ENCODE measurements at places on chromosomes 13 and 19.
A peak's percentile ranks its signal among the peaks of the same experiment; 100 is the strongest.

DNA sequence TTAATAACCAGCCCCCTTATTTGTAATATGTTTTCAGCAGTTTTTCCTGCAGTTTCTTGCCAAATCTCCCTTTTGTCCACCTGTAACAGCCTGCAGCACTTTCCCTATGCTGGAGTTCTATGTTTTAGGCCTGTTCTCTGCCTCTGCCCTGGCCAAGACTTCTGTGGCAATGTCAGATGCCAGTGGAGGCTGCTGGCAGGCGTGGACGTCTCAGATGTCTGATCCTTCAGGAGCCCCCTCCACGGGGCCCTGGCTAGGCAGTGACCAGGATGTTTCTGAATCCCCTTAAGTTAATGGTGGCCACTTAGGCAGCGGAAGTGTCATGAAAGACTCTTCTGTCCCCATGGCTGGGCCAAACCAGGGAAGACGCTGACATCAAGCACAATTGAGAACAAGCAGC lies 40.8 kb downstream of the SIPA1L3 start:
- DNase-seq = no peak

DNA sequence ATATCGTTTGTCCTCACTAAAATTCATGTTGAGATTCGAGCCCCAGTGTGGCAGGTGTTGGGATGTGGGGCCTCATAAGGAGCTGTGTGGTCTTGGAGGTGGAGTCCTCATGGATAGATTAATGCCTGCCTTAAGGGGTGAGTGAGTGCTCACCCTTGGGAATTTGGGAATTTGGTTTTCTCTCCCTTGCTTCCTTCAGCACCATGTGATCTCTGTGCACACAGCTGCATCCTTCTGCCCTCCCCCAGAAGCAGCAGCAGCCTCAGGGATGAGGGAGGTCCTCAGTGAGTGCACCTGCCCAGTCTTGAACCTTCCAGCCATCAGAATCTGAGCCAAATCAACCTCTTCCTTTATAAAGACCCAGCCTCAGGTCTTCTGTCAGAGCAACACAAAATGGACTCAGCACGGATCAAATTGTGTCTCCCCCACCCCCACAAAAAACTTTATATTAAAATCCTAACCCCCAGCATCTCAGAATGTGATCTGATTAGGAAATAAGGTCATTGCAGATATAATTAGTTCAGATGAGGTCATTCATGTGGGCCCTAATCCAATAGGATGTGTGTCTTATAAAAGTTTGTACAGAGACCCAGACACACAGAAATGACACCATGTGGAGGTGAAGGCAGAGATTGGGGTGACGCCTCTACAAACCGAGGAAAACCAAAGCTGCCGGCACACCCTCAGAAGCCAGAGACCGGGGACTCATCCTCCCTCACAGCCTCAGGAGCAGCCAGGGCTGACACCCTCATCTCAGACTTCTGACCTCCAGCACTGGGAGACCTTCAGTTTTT lies 12.9 kb downstream of the CYTH2 start:
- no peak for DNase-seq

GRCh38 chr19:11435833-11436313 lies 438 bp downstream of the PRKCSH start:
- DNase-seq = peak; percentile 54

GRCh38 chr13:109879338-109879737 lies 93.0 kb upstream of the IRS2 start:
- DNase-seq = no peak

DNA sequence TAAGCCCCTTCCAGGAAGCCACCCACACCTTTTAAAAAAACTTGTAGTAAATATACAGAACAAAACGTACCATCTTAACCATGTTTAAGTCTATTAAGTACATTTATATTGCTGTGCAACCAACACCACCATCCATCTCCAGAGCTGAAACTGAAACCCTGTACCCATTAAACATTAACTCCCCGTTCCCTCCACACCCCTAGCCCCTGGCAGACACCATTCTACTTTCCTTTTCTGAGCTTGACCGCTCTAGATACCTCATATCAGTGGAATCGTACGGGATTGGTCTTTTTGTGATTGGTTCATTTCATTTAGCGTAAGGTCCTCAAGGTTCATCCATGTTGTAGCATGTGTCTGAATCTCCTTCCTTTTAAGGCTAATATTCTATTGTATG lies 13.0 kb upstream of the SPATA13 start:
- DNase-seq = no peak

DNA sequence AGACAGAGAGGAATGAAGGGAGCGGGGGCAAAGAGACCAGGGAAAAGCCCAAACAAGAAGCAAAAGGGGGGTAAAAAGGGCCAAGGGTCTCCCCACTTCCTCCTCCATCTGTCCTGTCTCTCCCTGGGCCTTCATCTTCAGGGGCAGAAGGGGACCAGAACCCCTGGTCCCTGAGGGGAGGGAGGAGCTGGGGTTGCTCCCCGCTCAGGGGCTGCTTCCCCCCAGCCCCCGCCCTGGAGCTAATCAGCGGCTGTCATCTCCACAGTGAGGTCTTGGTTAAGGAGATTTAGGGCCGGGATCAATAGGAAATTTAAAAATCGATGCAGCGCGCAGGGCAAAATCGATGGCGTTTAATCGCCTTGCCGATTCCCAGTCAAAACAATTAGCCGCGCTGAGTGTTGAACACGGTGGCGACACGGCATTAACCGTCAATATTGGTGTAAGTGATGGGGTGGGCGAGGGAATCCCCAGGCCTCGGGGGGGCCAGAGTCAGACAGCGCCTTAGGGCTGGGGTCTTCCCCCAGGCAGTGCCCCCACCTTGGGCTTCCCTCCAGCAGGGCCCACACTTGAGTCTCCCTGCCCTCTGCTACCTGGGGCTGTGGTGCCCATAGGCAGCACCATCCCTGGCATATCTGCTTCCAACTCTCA lies 29.5 kb upstream of the POU2F2 start:
- no peak for DNase-seq

DNA sequence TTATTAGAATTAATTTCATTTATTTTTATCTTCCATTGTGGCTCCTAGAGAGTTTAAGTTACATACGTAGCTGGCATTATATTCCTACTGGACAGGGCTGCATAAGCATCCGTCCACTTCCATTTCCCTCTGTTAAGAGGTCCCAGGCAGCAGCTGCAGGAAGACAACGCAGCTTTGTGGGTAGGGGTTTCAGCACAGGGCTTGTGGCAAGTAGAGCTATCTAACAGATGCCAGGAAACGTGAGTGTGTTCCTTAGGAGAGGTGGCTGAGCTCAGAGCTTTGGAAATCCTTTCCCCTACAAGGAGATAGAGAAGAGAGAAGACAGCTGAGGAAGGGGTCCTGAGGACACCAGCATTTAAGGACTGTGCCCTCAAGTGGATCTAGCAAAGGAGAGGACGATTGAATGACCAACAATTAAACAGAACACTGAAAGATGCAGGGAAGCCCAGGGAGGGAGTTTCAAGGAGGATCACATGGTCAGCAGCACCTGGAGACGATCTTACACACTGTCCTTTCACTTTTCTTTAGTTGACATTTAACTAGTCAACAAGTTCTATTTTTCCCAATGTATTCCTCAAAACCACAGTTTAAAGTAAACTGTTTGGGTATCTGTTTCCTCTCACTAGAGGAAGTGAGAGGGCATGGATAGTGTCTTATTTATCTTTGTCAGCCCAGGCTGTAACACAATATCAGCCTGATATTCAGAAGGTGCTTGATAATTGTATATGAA lies 2.3 kb upstream of the N4BP2L1 start:
- peak; percentile 67 for DNase-seq

- no peak for DNase-seq
Measured at GRCh38 chr13:51801631-51802099, 2.3 kb downstream of the DHRS12 start.

DNA sequence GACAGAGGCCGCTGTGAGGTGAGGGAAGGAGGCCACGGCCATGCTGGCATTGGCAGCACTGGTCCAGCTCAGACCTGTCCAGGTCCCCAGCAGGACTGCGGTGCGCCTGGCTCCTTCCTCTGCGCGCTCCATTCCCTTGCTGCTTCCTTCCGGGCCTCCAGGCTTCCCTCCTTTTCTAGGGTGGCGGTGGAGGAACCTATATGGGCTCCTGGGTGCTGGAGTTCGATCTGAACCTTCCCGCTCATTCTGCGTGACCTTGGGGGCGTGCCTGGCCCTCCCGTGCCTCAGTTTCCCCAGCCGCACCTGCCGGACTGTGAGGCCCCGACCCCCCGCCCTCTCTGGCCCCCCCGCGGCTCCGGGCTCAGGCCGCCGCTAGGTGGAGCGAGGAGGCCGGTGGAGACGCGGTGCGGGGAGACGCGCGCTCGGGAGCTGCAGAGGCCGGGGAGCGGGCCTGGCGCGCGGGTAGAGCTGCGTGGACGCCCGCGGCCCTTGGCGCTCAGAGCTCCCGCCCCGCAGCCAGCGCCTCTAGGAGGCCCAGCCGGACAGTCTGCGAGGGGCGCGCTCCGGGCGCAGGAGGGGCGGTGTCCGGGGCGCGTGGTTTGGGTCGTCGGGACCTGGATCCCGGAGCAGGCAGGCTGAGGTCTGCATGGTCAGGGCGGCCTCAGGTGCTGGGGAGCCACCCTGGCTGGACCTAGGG lies 29.9 kb downstream of the EFNA2 start:
- DNase-seq = peak; percentile 25

DNA sequence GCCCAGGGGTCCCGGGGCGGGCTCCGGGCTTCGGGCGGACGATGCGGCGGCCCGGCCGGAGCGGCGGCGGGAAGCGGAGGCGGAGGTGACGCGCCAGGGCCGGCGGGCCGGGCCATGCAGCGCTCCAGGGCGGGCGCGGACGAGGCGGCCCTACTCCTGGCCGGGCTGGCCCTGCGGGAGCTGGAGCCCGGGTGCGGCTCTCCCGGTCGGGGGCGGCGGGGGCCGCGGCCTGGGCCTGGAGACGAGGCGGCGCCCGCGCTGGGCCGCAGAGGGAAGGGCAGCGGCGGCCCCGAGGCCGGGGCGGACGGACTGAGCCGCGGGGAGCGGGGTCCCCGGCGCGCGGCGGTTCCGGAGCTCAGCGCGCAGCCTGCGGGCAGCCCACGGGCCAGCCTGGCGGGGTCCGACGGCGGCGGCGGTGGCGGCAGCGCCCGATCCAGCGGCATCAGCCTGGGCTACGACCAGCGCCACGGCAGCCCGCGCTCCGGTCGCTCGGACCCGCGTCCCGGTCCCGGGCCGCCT lies 362 bp downstream of the WTIP start:
- DNase-seq = peak; percentile 63

DNA sequence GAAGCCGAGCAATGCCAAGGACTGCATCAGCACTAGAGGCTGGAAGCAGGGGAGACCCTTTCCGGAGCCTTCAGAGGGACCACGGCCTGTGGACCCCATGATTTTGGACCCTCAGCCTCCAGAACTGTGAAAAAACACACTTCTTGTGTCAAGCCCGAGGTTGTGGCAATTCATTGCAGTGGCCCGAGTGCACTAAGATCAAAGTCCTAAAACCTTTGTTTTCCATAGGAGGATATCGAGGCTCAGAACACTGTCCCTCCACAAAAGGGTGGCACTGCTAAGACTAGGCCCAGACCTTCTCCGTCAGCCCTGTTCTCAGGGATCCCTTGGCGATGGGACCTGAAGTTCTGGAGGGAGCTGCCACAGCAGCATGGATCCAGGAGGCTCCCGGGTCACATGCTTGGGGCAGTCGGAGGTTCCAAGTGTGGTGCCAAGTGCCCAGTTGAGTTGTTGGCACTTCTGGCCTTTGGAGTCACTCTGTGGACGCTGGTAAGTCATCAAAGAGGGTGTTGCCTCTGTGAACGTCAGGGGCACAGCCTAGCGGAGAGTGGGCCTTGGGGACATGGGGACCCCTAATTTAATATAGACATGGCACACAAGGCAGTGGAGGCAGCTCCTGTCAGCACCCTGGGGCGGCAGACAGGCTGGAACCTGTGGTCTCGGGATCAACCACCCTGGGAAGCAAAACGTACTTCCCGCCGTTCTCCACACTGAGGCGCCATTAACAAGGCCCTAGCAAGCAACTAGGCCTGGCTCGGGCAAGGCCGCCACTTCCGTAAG lies 199.2 kb downstream of the COL4A1 start:
- DNase-seq = no peak

DNA sequence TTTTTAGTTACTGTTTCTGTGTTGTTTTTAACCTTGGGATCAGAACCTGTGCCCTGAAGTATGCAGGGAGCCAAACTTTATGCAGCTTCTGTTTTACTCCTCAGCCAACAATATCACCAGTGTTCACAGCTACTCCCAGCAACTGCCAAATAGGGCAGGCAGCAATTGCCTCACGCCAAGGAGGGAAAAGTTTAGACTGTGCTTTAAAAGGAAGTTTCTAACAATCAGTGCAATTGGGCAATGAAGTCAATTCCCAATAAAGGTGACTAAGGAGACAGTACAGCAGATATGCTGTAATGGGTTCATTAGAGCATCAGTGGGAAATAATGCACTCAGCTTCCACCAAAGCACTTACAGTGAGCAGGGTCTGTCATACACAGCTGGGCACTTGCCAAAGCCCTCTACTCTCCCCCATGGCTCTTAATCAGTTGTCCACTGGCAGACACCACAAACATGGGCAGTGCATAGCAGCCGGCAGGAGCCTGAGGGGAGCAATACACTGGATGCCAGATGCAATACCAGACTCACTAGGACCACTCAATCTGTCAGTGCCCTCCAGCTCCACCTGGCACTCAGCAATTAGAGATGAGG lies 19.3 kb downstream of the ENOX1 start:
- DNase-seq = peak; percentile 10

GRCh38 chr19:37718304-37718703 lies 1.3 kb downstream of the ZNF607 start:
- DNase-seq = peak; percentile 6

DNA sequence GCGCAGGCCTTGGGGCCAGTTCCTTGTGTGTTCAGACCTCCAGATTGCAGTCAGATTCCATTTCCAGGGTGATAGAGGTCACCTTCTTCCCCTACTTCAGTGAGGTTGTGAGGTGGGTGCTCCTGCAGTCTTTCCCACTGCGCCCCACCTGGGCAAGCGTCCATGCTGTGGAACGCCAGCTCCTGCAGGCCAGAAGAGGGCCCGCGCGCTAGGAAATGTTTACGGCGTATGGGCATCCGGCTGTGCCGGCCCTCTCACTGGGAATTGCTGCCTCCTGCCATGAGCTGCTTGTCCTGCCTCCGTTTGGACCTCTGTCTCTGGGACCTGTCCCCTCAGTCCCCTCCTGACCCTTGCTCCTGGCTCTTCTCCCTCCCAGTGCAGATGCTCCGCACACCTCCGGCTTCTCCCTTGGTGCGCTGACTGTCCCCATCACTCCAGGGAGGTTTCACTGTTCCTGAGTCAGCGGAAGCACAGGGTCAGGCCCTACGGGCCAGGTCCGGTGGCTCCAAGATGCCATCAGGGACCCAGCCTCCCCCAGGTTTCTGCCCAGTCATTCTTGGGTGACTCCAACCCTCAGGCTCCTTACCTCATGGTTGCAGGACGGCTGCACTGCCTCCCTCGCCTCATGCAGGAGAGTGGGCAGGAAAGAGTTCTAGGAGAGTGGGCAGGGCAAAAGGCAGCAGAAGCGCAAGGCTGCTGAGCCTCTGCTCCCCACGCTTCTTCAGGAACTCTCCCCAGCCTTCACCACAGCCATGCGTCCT lies 56.6 kb downstream of the SMARCA4 start:
- DNase-seq = no peak

All from mesenchymal stem cell (in vitro differentiated cells and primary cell).